CD8-positive, alpha-beta memory T cell (primary cell): ENCODE measurements at places on chromosomes 4 and X. TPM values are rescaled to one million over a fixed set of nuclear protein-coding genes. Genes with fewer than 3 reads are reported as not detected.

The VCX3A gene
- polyA plus RNA-seq, result not detected

The TMPRSS11B gene
- polyA plus RNA-seq, result not detected

The AKAP14 gene
- polyA plus RNA-seq, result not detected

The RBM46 gene
- not detected for polyA plus RNA-seq

The TMSB15B gene
- 4.9 TPM for polyA plus RNA-seq

The P2RY8 gene
- polyA plus RNA-seq, result 302 TPM

The SMS gene
- 69.3 TPM for polyA plus RNA-seq

The NUDT10 gene
- polyA plus RNA-seq, result 0.17 TPM
